ENCODE measurements at places on chromosomes 12 and 14. TPM values are rescaled to one million over a fixed set of nuclear protein-coding genes. Genes with fewer than 3 reads are reported as not detected.

Gene TMEM19
- 22.8 TPM for total RNA-seq

Gene FGF6
- not detected for total RNA-seq

Gene SERPINA4
- total RNA-seq: not detected

Gene RNASE1
- not detected for total RNA-seq

Gene TNS2
- 1.9 TPM for total RNA-seq

Gene PLEKHD1
- 0.15 TPM for total RNA-seq

Gene TBC1D30
- total RNA-seq: 0.24 TPM

Gene KRT6A
- not detected for total RNA-seq

Gene EPS8
- 4.1 TPM for total RNA-seq

Gene BDKRB1
- not detected for total RNA-seq
